ENCODE measurements at places on chromosomes 16 and 17.

GRCh38 chr16:75065521-75066149, 50.9 kb downstream of the LDHD start:
- no peak for DNase-seq

DNA sequence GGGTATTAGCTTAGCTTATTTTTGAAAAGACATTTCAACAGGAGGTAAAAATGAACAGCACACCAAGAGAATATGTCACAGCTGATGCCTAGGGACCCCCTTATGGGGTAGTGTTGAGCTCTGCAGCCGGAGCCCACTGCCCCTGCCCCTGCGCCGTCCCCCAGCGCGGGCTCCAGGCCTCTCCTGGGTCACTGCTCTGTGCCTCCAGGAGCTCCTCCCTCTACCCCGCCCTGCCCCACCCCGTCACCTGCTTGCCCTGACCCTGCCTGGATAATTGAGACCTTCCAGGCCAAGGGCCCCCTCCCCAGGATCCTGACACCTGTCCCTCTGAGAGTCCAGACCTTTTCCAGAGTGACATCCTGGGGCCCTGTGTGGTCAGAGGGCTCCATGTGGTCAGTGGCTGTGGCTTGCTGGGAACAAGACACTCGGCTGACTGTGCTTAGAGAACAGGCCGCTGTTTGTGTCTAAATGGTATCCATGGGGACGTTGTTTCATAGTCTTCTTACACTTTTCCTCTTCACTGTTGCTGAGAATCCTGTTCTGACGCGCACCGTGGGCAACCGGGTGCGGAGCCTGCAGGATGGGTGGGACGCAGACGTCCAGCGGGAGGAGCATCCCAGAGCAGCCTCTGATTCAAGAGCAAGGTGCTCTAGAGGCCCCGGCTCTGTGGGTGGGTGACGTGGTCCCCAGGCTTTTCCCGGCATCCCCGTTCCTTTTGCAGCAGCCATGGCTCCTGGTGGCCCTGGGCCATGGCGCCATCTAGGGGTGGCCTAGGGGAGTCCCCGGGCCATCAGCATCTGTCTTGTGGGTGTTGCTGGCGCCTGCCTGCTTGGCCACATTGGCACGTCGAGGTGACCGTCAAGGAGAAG, 20.0 kb upstream of the WFIKKN1 start:
- no peak for DNase-seq

- DNase-seq: peak; percentile 62
Measured at GRCh38 chr17:29778956-29779811, 150.8 kb downstream of the SSH2 start.

DNA sequence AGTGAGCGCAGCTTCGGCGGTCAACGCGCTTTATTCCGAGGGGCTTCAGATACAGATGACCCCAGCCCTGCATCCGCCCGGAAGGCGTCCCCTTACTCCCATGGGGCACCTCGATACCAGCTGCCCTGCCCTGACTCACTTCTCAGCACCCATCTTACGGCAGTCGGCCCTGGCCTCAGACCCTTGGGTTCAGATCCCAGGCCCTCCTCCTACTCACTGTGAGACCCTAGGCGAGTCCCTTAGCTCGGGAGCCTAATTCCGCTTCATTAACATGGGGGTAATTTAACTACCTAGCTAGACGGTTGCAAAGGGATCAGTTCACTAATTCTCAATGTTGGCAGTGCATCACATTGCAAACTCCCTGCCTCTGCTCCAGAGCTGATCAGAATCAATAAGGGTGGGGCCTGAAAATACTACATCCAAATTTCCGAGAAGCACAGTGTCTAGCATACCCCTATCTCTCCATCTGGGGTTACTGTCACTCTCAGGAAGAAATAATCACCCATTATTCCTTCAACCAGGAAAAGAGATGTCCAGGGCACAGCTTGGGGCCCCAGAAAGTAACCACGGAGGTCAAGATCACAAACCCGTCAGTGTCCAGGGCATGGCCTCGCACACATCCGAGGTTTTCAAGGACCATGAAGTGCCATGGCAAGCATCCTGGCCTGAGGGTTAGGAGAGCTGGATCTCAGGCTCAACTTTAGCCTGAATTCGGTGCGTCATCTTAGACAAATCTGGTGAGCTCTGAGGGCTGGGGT, 415 bp upstream of the FLOT2 start:
- no peak for DNase-seq

DNA sequence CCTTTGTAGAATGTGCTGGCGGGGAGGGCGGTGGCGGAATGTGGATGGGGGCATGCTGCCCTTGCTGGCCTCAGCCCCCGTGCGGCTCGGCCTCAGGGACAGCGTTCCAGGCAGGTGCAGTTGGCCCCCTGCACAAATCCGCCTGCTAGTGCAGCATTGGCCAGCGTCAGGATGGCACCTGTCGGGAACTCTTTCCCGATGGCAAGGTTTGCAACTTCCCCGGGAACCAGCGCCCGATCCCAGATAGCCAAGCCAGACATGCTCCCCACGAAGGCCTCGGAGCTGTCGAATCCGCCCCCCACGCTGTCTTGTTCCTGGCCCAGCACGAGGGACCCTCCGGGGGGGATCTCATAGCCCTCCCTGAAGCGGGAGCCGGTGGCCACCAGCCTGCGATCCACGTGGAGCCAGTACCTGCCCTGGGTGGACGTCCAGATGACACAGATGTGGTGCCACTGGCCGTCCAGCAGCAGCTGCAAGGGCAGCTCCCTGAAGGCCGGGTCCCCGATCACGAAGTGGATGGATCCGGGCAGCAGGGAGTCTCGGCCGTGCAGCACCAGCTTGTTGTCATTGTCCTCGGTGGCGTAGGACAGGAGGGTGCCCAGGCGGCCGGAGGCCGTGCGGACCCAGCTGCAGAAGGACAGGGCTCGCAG, 2.8 kb downstream of the PTX4 start:
- no peak for DNase-seq

GRCh38 chr16:67449336-67449735, 18.4 kb downstream of the HSD11B2 start:
- DNase-seq: no peak

DNA sequence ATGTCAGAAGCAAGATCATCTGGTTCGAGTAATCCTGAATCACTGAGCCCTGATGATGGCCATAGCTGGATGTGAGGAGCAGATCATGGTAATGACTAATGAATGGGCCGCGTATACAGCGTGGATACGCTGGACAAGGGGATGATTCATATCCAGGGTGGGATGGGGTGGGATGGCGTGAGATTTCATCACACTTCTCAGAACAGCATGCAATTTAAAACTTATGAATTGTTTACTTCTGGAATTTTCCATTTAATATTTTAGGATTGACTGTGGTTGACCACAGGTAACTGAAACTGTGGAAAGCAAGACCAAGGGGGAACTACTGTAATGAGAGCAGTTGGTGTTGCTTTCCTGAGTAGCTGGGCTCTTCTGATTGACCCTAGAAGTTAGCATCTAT, 225.5 kb downstream of the STX8 start:
- DNase-seq: peak; percentile 9

DNA sequence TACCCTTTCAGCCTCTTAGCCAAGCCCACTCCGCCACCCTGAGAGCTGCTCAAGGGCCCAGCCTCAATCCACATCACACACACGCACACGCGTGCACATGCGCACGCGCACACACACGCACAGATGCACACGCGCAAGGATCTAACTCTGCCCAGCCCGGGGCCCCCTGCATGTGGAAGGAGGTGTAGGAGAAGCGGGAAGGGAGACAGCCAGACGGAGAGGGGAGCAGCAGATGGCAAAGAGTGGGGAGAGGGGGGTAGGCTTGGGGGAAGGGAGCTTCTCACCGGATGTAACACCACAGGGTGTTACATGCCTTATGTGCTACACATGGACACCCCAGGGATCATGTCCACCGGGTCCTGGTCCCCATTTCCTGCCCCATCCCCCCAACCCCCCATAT, 15.3 kb downstream of the DLG4 start:
- DNase-seq: no peak

- no peak for DNase-seq
Measured at GRCh38 chr17:35056013-35056412, 7.5 kb downstream of the RFFL start.

GRCh38 chr16:31456988-31457360, 2.3 kb upstream of the ARMC5 start:
- no peak for DNase-seq

- DNase-seq: no peak
Measured at GRCh38 chr17:39946551-39947330, 16.1 kb upstream of the GSDMA start.

DNA sequence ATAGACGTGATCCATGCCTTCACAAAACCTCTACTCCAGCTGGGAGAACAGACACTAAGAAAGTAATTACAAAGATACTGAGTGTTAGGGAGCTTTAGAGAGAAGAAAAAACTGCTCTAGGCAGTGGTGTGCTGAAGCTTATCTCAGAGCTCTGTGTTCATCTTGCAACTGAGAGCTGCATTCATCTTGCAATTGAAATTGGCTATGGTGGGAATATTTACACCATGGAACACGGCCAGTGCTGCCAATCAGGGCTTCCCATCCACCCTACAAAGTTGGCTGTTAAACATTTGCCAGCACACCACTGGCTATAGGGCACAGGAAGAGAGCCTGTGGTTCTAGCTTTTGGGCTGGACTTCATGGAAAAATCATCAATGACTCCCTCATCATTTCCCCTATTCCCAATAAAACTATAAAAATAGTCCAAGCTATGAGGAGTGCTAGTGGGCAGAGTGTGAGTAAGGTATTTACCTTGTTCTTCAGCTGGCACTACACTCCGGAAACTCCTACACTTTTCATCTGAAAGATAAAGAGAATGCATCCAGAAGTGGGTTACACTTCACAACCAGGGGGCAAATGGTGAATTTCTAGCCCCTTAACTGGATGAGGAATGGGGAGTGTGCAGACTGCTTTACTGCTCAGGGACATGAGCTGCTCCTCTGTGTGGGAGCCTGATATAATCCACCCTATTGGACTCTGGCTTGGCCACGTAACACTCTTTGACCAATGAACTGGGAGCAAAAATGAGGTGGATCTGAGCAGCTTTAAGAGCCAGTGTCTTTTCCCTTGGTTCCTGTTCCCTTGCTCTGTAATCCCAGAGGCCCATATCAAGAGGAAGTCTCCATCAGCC, 11.6 kb downstream of the GSG1L2 start:
- no peak for DNase-seq

- DNase-seq: no peak
Measured at GRCh38 chr16:57127037-57127763, 34.8 kb downstream of the CPNE2 start.

GRCh38 chr16:22402191-22402590, 27.8 kb upstream of the CDR2 start:
- peak; percentile 67 for DNase-seq

DNA sequence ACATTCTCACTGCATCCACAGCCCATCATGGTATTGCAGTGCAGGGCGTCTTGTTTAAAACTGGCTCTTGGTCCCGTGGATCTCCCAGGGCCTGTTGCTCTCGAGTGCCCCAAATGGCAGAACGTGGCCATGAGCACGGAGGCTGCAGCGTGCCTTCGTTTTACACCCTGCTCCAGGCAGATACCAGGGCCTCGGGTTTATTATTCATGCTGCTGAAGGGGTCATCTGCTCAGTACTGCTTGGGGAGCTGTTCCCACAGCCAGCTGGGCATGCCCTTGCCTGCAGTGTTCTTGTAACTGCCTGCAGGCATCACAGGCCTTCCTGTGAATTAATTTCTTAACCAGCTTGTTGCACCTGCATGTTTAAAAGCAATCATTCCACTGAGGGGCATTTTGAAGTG, 129.7 kb upstream of the CHMP6 start:
- DNase-seq: no peak

GRCh38 chr16:2429771-2430663, 770 bp downstream of the CCNF start:
- DNase-seq: peak; percentile 20

- DNase-seq: no peak
Measured at GRCh38 chr17:45867702-45868101, 23.0 kb downstream of the SPPL2C start.

- DNase-seq: no peak
Measured at GRCh38 chr17:68560966-68561720, 40.0 kb downstream of the FAM20A start.

GRCh38 chr17:40818733-40819527, 3.5 kb downstream of the KRT10 start:
- peak; percentile 59 for DNase-seq

DNA sequence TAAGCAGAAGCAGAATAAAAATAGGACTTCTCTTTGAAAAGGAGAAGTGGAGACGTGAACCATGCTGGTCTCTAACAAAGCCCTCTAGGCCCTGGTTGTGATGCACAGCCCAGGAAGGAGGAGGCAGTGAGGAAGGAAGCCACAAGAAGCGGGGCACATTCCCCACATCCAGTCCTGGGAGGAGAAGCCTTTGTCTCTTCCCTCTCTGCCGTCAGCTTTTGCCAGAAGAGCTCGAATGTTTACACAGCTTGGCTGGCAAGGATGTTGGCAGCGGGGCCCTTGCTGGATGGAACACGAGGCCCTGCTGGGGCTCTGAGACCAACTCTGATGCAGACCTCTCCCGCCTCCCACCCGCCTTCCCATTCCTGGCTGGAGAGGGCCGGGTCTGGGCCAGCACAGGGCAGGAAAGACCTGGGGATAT, 91.3 kb downstream of the MAF start:
- DNase-seq: no peak

DNA sequence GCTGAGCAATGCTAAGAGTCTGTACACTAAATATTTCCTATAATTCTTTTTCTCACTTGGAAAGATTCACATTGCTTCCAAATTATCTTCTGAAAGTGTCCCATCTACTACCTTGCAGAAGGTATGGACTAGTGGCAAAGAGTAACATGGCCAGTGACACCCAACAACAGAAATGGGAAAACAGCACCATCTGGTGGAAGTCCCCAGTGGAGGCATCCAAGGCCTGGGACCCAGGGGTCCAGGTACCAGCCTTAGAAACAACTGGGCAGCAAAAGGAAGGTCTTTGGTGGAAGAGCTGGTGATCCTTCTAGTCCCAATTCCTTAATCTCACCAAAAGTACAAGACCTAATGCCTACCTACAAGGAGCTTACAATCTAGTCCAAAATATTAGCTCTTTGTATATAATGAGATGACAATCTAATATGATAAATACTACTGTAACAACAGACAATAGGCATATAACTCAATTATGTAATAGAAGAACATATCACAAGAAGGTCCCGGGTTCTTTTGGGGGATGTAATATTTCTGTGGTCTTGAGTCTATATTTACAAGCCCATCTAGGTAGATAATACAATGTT, 55.3 kb downstream of the SKAP1 start:
- no peak for DNase-seq

DNA sequence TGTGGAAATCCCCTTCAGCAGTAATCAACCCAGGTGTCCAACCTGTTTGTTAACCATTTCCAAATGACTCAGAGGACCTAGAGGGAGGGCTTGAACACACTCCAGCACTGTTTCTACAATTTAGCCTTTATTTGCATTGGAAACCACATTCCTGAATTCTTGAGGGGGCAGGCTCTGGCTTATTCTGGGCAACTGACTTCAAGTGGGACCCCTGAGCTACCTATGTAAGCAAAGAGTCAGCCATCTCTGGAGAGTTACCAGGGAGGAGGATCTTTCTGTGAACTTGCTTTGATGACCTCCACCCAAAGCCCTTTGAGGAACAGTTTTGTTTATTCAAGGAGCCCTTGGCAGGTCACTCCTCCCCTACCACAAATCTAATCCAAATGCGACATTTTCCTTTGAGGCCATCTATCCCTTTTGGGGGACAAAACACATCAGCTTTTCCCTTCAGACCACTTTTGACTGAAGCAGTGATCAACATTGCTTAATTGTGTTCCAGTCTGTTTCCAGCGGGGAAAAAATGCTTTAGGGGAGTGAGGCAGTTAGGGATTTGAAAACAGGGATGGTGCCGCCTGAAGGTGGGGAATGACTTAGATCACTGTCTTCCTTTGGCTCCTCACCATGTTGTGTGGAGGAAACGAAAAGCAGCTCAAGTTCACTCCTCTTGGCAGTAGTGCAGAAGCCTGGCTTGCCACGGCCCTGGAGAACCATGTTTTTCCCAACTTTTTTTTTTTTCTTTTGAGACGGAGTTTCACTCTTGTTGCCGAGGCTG, 46.2 kb downstream of the TUBD1 start:
- DNase-seq: no peak

Data from kidney capillary endothelial cell (primary cell).